ENCODE measurements at places on chromosomes 12 and 14.

DNA sequence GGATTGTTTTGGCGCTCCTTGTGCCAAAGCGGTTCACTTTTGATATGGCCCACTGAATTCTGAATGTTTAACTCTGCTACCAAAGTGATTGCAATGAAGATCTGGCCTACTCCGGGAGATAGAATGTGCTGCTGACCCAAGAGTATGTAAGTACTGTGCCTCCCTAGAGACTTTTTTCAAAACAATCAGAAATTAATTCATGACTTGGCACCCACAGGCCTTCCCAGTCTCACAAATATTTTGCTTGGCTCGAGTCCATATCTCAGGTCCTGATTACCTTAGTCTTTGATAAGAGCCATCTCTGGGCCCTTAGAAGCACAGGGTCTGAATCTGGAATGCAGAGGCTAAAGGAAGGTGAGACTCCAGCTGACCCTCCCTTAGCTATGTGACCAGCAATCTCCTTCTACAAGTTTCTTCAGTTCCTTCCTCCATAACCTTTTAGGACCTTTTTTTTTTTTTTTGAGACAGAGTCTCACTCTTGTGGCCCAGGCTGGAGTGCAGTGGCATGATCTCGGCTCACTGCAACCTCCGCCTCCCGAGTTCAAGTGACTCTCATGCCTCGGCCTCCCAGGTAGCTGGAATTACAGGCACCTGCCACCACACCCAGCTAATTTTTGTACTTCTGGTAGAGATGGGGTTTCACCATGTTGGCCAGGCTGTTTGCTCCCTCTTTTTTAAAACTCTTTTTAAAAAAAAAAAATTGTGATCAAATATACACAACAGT, 49.5 kb upstream of the METAP2 start:
- no peak for DNase-seq

GRCh38 chr14:87497301-87497700, 495.7 kb downstream of the GALC start:
- DNase-seq: no peak

- DNase-seq: no peak
Observed at GRCh38 chr14:94936401-94936892, 166.5 kb upstream of the GSC start.

DNA sequence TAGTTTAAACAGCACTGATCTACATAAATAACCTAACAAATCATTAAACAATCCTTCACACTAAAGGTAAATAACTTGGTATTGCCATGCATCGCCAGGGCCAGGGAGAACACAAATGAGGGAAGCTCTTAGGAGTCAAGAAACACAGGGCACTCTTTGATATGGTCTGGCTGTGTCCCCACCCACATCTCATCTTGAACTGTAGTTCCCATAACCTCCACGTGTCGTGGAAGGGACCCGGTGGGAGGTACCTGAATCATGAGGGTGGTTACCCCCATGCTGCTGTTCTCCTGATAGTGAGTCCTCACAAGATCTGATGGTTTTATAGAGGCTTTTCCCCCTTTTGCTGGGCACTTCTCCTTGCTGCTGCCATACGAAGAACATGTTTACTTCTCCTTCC, 17.3 kb downstream of the TMEM132D start:
- DNase-seq: no peak
